ENCODE measurements at places on chromosomes 1 and 21.

- peak; percentile 20 for DNase-seq
These were observed 181.3 kb downstream of the ATP6V1G3 start for GRCh38 chr1:198359024-198359653.

- DNase-seq, result no peak
These were observed 81.8 kb downstream of the LAMC2 start for GRCh38 chr1:183267646-183268431.

- DNase-seq, result peak; percentile 83
These were observed 215.4 kb downstream of the OLFM3 start for GRCh38 chr1:101781201-101781831.

DNA sequence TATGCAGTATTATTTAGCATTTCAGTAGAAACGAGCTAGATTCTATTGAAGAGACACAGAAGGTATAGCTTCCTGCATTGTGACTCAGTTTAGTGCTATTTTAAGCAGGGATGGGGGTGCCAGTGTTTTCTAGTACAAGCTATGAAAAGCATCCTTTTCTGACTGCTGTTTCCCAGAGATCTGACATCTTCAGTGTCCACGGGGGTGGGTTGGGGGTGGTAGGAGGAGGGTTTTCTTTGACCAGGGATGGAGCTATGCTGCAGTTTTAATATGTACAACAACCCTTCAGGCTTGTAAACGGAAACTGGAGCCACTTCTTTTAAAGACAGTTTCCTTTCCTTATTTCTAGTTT is 2.7 kb upstream of the NEGR1 start:
- no peak for DNase-seq

- no peak for DNase-seq
These were observed 1.3 kb upstream of the SLC30A1 start for GRCh38 chr1:211580303-211580687.

DNA sequence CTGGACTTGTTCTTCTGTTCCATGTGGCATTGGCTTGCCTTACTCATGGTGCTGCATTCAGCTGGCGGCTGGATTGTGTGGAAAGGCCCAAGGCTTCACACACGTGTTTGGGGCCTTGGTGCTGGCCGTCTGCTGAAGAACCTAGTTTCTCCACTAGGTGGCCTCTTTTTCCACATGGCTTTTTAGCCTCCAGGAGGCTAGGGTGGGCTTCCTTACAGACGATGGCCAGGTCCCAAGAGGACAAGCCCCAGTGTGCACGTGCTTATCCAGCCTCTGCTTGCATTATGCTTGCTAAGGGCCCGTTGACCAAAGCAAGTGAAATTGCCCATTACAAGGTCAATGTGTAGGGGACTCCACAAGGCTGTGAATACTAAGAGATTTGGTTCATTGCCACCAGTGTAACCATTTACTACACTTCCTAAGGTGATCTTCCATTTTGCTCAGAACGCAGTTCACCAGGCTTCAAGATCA is 47.5 kb upstream of the FOXO6 start:
- DNase-seq, result peak; percentile 63

Measured in Kasumi-1 (cell line).